Eye (tissue), 1 donor: ENCODE measurements at places on chromosomes 7 and 10.

GRCh38 chr7:46879783-46880182, 702.1 kb downstream of the TNS3 start:
- no peak for DNase-seq

GRCh38 chr10:88256013-88256680, 327.0 kb downstream of the RNLS start:
- DNase-seq = no peak

DNA sequence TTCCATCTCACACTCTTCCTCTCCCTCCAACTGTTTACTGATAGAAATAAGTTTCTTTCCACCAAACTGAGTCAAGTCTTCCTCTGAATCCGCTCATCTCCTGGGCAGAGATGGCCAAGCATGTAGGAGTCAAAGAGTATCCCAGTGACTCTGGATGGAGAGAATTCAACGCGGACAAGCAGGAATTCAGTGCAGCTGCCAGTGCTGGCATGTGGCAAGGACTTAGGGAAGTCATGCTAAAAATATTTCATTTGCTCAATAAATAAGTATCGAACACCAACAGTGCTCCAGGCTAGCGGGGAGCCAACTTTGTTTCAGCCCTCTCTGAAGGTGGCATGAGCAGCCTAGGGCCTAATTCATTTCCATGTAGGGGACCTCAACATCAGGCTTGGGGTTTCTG, 351.6 kb upstream of the ZMIZ1 start:
- DNase-seq = no peak

- no peak for DNase-seq
Measured at GRCh38 chr7:133613250-133613790, 360.4 kb downstream of the EXOC4 start.

GRCh38 chr7:95432606-95433005, 2.2 kb downstream of the PON2 start:
- DNase-seq = no peak

DNA sequence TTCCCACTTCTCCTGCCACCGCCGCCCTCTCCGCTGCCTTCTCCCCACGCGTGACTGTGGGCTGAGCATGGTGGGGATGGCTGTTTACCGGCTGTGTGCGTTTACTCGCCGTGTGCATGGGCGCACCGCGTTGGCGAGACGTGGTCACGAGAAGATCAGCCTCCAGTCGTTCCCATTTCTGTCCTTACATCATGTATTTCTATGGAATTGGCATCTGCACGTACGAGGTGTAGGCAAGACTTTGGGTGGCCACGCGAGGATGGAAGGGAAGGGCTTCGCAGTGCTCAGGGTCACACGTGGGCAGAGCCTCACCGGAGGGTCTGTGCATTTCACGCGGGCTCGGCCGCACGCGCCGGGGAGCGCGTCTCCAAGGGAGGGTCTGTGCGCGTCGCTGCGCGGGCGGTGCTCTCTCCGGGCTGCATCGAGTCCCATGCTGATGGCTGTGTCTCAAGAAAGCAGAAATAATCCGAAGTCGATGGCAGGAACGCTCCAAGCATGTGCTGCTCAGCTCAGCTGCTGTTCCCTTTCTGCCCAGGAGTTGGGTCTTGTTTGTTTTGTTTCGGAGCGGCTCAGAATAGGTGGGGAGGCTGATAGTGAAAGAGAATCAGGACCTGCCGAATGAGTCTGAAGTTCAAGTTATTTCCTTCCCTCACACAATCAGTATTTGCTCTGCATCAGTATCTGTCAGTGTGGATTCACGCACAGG, 973 bp downstream of the CAMK1D start:
- peak; percentile 84 for DNase-seq

GRCh38 chr10:7121154-7121797, 289.6 kb downstream of the SFMBT2 start:
- DNase-seq = peak; percentile 87

GRCh38 chr7:2522780-2523433, 3.3 kb downstream of the LFNG start:
- DNase-seq = peak; percentile 74

DNA sequence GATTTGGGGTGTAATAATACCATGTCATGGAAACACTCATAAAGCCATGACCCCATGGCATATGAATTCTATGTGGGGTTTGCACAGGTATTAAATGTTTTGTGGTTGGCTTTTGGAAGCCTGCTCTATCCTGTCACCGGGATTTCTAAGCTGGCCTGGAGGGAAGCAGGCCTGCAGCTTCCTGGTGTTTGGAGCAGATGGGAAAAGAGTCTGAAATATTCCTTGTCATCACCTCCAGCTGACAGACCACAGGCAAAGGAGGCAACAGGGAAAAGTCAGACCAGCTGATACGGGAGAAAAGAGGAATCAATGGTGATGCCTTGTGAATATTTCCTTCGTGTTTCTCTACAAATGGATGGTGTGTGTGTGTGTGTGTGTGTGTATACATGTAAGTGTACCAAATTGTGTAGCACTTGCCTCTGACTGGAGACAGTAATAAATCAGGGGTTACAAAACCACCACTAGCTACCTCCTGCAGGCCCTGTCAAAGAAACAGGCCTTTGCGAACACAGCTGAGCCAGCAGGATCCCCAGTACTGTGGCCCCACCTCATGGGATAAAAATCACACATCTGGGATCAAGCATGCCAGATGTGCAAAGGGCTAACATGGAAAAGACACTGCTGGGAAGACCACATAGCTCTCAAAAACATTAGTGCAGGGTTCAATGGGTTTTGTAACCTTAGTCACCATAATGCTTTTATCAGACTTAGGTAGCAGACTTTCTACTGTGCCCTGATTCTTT, 120.8 kb upstream of the HPS1 start:
- DNase-seq = no peak

DNA sequence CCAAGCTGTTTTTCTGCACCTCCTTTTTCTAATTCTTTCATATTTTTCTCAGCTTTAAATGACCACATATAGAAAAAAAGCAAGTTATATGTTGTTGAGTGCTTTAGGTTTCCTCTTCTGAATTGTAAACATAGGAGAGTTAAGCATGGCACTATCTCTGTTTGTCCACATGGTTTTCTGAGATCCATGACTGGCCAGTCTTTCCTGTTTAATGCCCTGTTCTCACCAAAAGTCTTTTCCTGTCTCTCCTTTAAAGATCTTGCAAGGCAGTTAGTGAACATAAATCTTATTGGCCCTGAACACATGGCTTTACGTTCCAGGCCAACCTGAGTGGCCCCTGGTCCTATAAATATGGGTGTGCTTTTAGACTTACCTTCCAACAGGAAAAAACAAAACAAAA, 19.4 kb downstream of the TRPV5 start:
- no peak for DNase-seq
